ENCODE measurements at places on chromosomes 7 and 10.

DNA sequence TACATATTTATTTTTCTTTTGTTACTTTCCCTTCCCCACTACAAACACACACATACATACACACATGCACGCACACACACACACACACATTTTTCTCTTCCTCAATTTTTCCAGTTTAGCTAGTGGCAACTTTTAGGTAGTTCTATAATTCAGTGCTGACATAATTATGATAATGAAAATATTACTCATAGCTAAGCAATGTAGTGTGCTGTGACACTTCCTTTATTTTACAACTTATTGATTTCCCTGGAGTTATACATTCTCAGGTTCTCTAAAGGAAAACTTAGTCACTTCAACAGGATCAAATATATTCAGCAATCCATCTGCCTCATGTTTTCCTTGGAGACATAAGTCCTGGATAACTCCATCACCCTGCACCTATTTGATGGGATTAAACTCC lies 151.6 kb downstream of the CACNA2D1 start:
- DNase-seq = no peak

DNA sequence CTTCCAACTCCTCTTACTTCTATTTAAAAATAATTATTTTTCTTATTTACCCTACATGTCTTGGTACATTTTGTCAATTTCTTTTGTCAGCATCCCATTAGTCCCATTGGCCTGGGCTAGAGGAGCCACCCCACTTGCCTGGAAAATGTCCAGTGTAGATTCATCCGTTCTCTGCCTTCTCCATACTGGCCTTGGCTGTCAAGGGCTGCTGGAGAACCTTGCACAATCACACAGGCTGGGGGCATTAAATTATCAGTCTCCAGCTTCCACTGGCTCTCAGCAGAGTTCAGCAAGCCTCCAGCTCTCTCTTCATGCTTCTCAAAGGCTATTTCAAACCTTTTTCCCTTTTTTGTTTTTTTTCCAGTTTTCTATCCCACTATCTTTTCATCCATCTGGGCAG lies 13.8 kb upstream of the ZCCHC24 start:
- DNase-seq = no peak

DNA sequence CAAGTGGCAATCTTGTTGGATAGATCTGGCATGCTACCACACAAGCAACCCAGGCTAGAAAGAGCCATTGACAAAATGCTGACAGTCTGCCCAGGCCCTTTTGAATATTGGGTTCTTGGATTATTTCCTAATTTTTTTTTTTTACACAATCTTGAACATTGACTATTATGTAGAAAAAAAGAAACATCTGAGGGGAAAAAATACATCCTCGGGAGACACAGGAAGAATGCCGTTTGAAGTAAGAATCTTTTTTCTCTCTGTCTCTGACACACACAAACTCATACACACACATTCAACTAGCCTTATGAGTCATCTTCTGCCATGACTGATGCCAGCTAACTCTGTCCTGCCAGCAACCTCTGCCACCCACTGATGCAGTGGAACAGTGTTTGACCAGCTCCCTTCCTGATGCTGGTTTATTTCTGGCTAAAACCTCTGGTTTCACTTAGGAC lies 47.2 kb downstream of the SORBS1 start:
- DNase-seq = no peak

DNA sequence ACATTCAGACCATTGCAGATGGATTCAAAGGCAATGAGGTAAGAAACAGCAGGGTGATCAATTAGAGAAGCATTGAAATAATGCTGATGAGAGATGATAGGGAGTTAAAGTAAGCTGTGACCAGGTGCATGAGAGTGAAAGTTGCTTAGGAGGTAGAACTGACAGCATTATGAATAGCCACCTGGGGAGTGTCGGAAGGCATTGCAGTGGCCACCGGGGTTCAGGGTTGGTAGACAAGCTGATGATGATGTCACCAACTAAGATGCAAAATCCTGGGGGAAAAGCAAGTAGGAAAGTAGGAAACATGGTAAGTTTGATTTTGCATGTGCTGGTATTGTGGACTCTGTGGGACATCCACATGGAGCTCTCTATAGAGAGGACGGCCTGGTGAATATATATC lies 211.9 kb upstream of the ETV1 start:
- no peak for DNase-seq

DNA sequence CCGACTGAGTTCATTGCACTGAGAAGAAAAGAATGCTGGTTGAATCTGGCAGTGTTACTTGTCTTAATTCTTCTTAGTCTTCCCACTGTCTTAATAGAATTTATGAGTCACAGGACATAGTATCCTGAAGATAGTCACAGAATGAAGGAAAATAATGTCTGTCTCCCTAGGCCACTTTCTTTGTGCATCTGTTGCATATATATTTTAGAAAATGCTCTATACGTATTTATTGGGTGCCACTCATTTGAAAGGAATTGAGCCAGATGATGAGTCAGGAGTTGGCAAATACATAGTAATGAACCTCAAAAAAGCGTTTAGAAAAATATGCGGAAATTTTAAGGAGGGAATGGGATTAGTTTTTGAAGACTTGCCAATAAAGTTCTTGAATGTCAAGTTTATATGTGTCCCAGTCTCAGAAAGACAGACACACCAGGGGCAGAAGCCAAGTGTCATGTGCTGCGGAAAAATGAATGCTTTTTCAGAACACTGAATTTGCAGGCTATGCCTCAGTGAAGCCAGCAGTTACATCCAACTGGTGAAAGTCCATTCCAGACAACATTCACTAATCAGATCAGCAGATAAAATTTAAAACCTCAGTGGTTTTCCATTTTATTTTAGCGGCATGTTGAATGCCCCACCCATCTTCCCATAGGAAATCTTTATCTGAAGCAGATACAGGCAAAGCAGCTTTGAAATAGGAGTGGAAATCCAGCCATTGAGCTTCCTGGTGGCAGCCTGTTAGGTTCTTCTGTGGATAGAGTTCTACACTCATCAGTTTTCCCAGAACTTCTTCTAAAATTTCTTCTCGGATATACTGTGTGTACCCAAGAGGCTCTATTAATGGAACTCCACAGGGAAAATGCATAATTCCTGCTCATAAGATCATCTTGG lies 308.4 kb downstream of the BICC1 start:
- no peak for DNase-seq

GRCh38 chr7:140084972-140085371 lies 22.2 kb upstream of the PARP12 start:
- DNase-seq = no peak

- DNase-seq = no peak
These were observed 365.1 kb upstream of the NFE2L3 start for GRCh38 chr7:25786936-25787335.

- DNase-seq = no peak
These were observed 1.5 kb downstream of the GSDME start for GRCh38 chr7:24755541-24756407.

DNA sequence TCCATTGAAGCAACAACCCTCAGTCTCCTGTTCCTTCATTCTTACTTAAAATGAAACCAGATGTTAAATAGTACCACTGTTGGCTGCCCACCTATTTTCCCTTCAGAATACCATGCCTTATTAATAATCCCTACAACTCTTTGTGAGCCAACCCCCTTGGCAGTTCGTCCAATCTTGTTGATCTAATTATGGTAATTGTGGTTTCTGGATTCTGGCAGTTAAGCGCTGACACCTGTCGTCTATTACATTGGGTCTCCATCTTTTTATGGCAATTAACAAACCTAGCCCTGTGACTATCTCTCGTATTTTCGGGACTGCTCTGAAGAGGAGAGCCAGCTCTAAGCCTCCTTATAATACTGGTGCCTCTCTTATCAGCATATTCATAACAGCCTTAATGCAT lies 432.0 kb downstream of the ATRNL1 start:
- DNase-seq = no peak

GRCh38 chr7:27735165-27735564 lies 4.8 kb upstream of the TAX1BP1 start:
- DNase-seq = no peak

- DNase-seq = no peak
These were observed 5.0 kb downstream of the ZYX start for GRCh38 chr7:143385891-143386781.

DNA sequence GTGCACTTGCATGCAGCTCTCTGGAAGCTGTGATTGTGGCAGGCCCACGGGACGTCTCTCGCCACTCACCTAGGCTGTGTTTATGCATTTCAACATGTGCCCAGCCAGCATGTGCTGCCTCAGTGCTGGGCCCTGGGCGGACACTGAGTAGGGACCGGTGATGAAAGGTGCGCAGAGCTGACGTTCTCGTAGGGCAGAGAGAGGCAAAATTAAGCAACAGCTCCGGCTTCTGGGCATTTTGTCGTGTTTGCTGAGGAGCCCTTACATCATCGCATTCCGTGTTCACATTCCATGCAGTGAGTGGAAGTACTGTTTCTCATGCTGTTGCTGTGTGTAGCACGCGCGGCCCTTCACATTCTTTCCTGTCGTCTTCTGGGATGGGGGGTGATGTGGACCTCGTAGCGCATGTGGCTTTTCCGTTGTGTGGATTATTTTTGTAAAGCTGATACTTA lies 50.5 kb downstream of the PRF1 start:
- DNase-seq = no peak

DNA sequence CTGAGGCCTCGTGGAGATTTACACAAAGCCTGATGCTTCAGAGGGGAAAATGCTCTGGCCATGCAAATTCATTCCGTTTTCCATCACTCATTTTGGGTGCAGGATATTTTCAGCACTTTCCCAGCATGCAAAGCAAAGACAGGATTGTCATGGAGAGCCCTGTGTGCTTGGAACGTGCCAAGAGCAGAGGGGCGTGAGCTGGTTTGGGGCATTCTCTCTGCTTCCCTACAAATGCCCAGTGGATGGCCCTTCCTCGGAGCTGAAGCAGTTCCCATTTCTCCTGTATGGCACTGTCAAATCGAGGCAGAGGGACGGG lies 164.1 kb downstream of the PRKAG2 start:
- DNase-seq = no peak

GRCh38 chr10:86373251-86373650 lies 6.7 kb upstream of the GRID1 start:
- no peak for DNase-seq

GRCh38 chr7:2734751-2735571 lies 47.0 kb downstream of the AMZ1 start:
- DNase-seq = no peak

DNA sequence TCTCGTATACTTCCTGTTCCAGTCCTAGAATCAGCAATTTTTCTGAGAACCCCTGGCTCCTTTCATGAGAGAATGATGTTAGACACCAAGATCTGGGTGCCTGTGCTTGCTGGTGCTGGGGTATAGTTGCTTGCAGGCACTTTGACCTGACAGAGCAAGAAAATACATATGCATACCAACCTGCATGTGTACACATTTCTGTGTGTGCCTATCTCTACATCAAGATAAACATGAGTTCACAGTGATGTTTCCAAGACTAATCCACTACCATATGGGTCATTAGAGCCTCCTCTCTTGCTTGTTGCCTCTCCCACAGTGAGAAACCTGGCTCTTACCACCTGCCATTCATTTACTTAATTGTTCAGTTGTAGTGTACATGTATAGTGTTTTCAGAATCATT lies 229.1 kb upstream of the IGFBP3 start:
- no peak for DNase-seq

GRCh38 chr7:30671793-30672465 lies 10.3 kb downstream of the CRHR2 start:
- no peak for DNase-seq

DNA sequence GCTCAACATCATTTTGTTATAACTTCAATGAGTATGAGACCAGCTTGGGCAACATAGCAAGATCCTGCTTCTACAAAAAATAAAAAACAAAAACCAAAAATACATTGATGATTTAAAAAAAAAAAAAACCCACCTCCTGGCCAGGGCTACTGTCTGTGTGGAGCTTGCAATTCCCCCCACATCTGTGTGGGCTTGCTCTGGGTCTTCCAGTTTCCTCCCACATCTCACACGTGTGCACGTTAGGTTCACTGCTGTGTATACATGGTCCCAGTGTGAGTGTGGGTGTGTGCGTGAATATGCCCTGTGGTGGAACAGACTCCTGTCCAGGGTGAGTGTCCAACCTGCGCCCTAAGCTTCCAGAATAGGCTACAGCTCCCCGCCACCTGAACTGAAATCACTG lies 41.6 kb downstream of the ATE1 start:
- no peak for DNase-seq

GRCh38 chr7:126667742-126668366 lies 584.9 kb downstream of the GRM8 start:
- DNase-seq = no peak

GRCh38 chr10:110918643-110919348 lies at the start of gene BBIP1:
Gene BBIP1 (minus strand): TSS chr10:110919180. CDS start chr10:110918157, 1,023 bp downstream.
- DNase-seq = no peak

GRCh38 chr7:138935465-138936011 lies 45.7 kb downstream of the KIAA1549 start:
- no peak for DNase-seq

DNA sequence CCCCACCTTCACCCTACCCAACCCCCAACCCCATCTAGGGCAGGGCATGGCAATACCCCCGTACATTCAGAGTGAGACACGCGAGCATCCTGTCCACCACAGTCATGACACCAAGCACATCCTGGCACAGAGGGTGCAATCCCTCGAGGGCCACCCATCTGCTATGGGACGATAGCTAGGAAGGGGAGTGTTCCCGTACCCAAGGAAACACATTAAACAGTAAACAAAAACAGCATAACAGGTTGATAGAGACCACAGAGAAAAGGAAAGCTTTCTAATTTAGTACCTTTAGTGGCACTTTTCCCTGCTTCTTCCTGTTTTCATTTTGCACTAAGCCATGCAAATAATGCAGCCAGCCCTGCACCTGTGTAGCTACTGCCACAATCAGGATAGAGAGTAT lies 2.3 kb upstream of the SMKR1 start:
- DNase-seq = no peak

DNA sequence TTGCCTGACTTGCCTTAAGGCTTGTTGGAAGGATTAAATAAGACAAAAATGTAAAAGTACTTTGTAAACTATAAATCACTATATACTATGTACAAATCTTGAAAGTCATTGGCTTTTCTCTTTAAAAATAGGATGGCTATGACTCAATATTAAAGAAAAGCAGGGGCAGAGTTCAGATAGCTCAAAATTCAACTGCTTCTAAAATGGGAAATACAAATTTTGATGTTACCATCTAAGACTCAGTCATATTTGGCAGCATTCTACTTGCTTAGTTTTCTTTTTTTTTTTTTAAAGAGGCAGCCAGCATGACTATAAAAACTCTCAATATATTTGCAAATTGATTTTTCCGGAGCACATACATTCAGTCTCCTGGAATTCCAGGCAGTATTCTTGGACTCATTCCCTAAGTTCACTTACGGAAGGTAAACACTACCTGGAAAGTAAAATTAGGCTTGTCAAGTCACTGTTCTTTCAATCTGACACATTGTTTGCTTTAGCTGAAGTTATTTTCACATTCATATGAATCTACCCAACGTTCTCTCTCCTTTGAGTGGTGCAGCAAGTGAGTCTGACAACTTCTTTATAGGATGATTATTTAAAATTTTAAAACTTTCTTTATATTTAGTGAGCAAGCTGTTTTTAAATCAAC lies 133.8 kb upstream of the CCDC6 start:
- DNase-seq = no peak

DNA sequence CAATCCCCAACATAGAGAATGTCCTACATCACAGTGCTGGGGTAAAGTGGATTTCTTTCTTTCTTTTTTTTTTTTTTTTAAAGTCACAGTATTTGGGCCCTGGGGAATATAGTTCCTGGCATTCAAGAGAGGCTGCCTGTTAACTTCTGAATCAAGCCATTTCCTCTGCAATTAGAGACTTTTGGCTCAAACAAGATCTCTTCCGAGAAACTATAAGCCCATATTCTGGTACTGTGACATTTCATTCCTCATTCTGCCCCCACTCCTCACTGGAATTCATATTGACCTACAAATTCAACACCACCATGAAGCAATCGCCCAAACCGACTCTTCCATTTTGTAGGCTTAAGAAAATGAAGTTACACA lies 187.4 kb downstream of the PHTF2 start:
- no peak for DNase-seq

GRCh38 chr10:58555170-58555929 lies 42.7 kb downstream of the BICC1 start:
- no peak for DNase-seq

All from T-helper 9 cell (primary cell).